Heart right ventricle (tissue), 16 donors: ENCODE measurements at places on chromosomes 11 and 22. TPM values are rescaled to one million over a fixed set of nuclear protein-coding genes. Genes with fewer than 3 reads are reported as not detected.

GRCh38 chr22:17120281-17120680 is 879 bp downstream of the TMEM121B start:
- peak; percentile 71 for DNase-seq

AKIP1 gene
- 11.1 TPM for polyA plus RNA-seq

DNA sequence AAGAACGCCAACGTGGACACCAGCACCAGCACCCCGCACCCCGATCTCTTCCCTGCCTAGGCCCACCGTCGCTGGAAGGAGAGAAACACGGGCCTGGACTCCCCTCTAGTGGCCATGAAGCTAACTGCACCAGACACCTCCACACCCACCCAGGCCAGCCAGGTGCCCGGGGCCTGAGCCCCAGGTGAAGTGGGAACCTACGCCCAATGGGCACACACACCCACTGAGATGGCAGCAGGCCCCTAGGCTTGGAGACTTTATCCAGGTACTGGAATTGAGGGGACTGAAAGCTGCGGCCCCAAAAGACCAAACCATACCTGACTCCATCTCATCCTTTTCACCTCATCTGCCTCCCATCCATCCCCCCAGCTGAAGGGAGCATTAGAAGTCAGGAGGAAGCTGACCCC is 81.0 kb downstream of the BUD13 start:
- DNase-seq = peak; percentile 25

FAT3 gene
- 0.09 TPM for polyA plus RNA-seq

GRCh38 chr11:79129702-79130101 is 311.1 kb downstream of the TENM4 start:
- no peak for DNase-seq
